ENCODE measurements at places on chromosomes 4 and X.

DNA sequence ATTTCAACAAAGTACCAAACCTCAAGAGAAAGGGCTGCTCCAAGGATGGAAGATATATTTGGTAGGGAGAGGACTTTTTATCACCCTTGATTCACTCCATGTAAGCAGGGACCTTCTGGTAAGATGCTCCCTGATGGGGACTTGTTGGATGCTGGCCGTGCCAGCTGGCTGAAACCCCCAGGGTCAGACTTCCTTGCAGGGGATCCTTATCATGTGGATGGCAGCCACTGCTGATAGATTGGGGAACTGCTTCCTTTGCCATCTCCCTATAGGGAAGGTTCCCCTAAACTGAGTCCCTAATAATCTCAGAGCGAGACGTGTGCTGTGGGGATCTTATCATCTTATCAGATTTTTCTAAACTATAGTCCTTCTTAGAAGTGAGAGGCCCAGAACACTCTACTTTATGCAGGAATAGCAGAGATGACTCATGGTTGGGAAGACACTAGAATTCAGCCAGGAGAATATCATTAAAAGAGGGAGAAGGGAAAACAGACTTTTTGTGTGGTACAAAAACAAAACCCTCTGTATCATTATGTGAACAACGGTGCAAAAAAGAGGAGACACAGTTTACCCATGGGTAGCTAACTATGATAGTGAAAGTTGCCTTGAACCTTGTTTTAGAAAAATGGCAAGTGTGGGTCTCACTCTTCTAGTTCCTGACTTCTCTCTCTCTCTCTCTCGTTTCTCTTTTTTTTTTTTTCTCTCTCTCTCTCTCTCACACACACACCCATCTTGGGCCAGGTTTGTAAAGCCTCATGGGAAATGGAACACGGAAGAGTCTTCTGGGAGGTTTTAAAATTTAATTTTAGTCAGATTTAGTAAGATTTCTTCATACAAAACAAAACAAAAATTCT is 16.1 kb downstream of the RHOH start:
- DNase-seq: no peak

- DNase-seq: no peak
Observed at GRCh38 chrX:11655282-11656015, 10.3 kb downstream of the ARHGAP6 start.

GRCh38 chr4:161554372-161554990 is 609.3 kb downstream of the FSTL5 start:
- DNase-seq: no peak

DNA sequence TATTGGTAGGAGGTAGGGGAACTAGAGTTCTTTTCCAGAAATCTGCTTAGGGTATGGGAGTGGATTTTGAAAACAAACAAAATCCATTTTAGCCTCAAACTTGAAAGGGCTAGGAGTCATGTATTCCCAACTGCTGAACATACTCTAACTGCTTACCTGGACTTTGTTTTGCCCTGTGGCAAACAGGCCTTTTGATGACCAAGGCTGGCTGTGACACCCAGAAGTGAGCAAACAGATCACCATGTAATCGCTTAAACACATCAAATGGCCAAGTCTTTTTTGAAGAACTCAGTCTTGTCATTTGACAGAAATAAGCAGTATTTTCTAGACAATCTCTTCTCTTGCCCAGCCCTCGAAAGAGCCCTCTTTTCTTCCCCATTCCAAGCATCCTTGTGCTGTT is 203.4 kb downstream of the KIT start:
- DNase-seq: no peak

DNA sequence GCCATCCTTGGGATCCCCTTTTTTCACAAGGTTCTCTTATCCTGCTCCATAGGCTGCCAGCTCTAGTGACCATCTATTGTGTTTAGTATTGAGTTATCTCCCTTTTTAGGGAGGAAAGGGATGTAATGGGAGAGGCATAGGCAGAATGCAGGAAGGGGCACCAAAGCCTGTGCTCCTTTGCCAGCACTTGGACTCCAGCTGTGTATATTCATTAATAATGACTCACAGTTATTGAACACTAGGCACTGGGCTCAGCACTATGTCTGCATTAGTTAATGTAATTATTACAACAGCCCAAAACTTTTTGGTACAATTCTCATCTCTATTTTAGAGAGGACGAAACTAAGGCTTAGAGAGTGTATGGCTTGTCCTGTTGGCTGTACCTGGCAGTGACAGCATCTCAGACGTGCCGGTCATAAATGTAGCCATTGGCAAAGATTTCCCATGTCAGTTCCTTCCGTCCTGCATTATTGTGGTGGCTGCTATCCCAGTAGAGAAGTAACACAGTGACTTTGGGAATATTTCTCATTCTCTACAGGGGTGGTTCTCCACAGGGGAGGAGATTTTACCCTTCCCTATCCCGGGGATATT is 90.3 kb downstream of the AFF1 start:
- no peak for DNase-seq

GRCh38 chrX:149497626-149498025 is 7.5 kb downstream of the IDS start:
- no peak for DNase-seq

DNA sequence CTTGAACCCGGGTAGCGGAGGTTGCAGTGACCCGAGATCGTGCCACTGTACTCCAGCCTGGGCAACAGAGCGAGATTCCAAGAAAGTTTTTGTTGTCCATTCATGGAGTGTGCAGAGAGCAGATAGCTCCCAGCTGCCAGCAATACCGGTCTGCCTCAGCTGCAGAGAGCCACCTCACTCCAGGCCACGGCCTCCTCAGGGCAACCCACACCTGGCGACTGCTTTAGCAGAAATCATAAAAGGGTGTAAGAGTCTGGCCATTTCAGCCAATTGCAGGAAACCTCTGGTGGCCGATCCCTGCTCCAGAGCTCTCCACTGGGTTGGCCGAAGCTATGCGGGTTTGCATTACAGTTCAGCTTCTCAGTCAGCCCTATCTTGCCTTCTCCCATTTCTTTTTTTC is 227.4 kb upstream of the BCOR start:
- no peak for DNase-seq

DNA sequence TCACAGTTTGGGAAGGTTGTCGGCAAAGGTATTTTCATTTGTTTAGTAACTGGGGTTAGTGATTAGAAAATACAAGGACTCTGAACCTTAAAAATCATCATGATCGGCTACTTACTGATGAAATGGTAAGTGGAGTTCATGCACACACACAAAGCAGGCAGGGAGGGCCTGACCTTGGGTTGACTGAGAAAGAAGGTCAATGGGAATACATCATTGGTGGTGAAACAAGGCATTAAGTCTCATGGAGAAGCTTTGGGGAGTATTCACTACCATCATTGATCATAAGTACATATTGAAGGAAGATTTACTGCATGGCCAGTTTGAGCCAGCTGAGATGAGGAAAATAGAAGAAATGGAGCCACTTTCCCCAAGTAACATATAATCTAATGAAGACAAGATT is 74.4 kb downstream of the LUZP4 start:
- DNase-seq: no peak

- no peak for DNase-seq
Observed at GRCh38 chrX:41470706-41471105, 23.6 kb downstream of the NYX start.

DNA sequence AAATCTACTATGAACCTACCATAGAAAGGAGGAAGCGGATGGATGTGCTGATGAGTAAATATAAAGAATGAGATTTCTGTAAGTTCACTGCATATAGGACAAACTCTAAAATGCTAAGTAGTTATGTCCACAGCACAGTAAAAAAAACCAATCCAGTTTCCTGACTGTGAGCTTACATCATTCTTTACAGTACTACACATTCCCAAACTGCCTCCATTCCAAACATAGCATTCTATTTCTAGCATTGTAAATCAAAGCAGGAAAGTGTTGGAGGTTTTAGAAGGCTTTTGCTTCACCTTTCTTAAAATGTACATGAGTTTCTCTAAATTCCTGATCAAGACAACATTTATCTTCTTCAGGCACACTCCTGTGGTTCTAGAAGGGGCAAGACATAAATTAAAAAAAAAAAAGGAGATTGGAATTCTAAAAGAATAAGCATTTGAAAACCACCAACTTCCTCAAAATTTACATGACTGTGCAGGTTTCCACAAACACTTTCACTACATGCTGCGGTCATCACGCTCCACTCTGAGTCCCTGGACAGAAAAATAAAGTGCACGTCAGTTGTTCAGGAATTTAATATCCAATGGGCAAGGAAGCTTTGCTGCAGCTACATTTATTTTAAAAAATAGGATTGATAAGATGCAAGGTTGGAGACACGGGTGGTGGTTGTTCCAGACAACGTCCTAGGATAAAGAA is 297.6 kb upstream of the STS start:
- DNase-seq: no peak

GRCh38 chr4:3250956-3251690 is 2.2 kb downstream of the MSANTD1 start:
- DNase-seq: peak; percentile 63

GRCh38 chr4:24935856-24936255 is 23.0 kb upstream of the CCDC149 start:
- DNase-seq: no peak

DNA sequence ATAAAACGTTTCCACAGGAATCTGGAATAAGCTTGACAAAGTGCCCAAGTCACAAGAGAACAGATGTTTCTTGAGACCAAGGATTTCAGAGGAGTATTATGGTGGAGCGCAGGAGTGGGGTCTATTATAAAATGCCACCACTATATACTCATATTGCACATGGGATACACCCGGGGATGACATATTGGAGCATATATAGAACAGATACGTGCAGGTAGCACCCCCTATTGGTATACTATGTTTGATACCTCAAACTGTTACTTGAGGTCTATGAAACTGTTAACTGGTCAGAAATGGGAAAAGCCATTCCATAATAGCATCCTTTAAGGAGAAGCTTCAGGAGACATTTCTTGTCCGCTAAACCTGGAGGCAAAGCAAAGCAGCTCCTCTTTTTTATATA is 86.0 kb downstream of the PCYT1B start:
- peak; percentile 8 for DNase-seq

GRCh38 chr4:22456291-22456690 is 59.6 kb downstream of the ADGRA3 start:
- DNase-seq: no peak

- DNase-seq: peak; percentile 56
Observed at GRCh38 chr4:38114386-38115150, 154.4 kb downstream of the PTTG2 start.

GRCh38 chr4:143721317-143721716 is 20.8 kb upstream of the FREM3 start:
- DNase-seq: no peak

All from iPS-NIHi11 (cell line).